Omental fat pad (tissue), 4 donors: ENCODE measurements at places on chromosomes 5 and 9.

DNA sequence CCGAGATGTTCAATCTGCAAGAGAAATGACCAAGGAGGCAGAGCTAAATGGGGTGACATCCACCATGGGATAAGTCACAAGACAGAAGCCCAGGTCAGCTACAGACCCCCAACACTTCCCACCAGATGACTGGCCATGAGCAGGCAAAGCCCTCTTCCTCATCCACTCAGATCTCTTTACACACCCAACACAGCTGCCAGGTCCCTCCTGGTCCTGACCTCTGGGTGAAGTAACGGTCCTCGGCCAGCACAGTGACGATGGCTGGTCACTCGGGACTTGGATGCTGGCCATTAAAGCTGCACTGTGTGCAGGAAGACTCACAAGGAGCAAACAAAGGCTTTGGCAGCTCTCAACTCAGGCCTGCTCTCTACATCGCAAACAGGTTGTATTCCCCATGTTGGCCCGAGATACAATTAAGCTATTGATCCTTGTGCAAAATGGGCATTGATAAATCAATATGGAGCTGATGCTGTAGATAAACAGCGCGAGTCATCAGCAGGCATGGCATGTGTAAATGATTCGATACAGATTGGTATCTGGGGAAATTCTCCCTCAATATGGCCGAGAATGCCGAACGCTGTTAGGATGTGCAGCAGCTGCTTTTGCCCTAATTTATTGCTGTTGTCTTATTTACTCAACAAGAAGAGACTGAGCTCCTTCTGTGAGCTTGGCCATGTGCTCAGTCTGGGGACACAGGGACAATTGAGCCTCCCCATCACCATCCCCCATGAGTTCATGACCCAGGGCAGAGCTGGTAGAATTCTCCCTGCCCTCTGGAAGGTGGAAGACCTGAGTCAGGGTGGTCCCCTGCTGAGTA, 98.7 kb downstream of the C5orf15 start:
- DNase-seq = no peak

DNA sequence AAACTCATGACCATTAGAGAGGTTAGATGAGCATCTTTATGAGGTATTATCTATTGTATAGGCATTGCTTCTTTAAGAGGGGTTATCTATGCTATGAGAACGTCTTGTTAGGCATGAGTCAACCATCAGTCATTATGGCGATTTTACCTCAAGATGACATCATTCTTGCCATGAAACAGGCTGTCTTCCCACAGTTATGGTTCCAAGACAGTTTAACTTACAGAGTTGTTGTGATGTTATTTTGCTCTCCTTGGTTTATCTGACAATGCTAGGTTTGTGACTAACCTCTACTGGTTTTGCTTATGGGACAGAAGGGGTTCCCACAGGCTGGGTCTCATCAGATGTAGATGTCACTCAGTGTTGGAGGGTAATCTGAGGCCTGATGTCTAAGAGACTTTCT, 1864.7 kb upstream of the ACO1 start:
- no peak for DNase-seq

- DNase-seq = no peak
Observed at GRCh38 chr5:132772291-132773070, 4.6 kb downstream of the SEPTIN8 start.

DNA sequence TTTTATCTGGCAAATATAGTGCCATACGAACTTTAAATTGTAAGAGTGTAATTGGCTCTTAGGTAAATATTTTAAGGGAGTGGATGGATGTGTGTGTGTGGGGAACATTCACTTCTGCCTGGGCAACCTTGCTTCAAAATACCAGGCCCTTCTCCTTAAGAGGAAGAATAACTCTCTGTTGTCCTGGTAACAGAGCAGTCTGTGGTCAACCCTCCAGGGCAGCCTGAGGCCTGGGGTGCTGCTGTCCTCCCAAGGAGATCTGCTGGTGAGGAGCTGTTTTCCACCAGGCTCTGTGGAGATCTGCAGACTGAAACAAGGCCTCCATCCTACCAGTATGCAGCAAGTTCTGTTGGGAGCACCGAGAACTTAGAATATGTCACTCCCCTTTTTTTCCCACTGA, 325.2 kb downstream of the PSAT1 start:
- DNase-seq = no peak

- no peak for DNase-seq
Observed at GRCh38 chr9:128026255-128026772, 40.8 kb downstream of the NAIF1 start.

DNA sequence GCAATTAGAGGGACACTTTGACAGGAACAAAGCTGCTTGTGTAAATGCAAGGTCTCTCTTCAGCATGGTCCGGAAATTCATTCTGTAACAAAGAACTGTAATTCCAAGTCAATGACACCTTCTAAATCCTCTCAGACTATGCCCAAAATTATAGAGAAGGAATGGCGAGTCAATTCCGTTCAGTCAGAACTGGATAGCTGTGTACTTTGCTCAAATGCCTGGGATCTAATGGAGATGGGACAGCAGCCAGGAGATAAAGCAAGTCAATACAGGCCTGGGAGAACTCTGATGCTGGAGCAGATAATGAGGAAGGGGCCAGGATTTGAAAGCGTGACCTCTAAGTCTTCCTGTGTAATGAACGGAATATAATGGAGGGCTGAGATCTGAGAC, 96.4 kb upstream of the SPRY4 start:
- DNase-seq = no peak

DNA sequence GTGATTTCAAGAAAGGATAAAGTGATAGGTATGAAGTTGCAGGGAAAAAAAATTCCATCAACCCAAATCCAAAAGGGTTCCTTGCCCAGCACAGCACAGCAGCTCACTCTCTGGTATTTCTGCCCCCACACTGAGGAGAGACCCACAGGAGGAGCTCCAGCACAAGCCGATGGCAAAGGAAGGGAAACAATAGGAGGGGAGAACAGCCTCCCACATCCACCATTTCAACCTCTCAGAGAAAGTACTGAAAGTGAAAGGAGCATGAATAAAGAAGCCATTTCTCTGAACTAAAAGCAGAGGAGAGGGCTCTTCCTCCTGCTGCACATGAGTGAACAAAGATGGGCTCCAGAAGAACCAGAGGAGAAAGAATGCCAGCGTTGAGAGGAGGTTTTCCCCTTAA, 54.9 kb upstream of the ZSWIM6 start:
- no peak for DNase-seq

- no peak for DNase-seq
Observed at GRCh38 chr5:3217114-3217513, 378.5 kb upstream of the IRX1 start.

- no peak for DNase-seq
Observed at GRCh38 chr9:6921315-6921714, 163.5 kb downstream of the KDM4C start.

DNA sequence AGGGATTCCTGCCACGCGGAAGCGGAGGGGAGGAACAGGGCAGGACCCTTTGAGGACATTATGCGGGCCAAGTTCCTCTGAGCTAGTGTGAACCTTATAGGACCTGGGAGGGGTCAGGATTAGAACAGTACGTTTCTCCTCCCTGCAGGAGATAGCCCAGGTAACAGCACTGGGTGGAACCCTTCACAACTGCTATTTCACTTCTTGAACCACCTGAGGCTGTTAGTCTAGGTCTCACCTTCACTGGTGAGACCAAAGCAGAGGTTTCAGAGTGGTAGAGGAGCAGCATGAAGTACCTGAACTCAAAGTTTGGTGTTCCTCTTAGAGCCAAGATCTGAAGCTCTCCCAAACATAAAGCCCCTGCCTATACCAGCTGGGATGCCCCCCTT, 832 bp downstream of the EIF4EBP3 start:
- no peak for DNase-seq

DNA sequence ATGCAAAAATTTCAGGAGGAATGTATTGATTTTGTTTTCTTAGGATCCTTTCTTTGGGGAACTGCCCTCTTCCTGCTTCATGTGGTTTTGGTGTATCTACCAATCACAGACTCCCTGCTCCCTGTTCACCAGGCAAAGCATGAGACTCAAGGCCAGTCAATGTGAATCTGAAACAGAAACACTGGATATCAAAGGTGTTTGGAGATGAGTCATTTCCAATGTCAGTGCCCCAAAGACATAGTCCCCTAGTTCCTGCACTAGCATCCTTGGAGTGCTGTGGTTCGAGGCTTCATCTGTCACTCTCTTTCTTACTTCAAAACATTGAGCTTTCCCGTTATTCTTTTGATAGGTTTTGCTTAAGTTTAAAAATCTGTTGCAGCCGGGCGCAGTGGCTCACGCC, 8.1 kb downstream of the PPP3R2 start:
- no peak for DNase-seq

GRCh38 chr9:37377688-37378612, 44.5 kb upstream of the GRHPR start:
- no peak for DNase-seq

GRCh38 chr9:116213693-116214047, 60.1 kb downstream of the PAPPA start:
- DNase-seq = no peak

DNA sequence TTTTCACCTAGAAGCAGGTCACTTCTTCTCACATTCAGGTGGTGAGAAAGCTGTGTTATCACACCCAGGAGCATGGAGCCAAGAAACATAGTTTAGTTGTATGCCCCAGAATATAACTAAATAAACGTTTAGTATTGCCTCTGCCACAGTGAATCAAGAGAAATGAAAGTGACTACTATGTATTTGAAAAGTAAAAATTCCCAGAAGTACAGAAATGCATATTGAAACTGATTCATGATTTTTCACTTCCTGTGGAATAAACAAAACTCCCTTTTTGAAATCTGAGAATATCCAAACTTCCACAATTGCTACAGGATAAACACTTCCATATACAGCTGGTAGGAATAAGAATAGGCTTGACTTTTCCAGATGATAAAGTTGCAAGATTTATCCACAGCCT, 15.3 kb upstream of the NINJ1 start:
- DNase-seq = no peak
